Cortex of kidney (tissue), 1 donor: ENCODE measurements at places on chromosomes 16 and 17.

DNA sequence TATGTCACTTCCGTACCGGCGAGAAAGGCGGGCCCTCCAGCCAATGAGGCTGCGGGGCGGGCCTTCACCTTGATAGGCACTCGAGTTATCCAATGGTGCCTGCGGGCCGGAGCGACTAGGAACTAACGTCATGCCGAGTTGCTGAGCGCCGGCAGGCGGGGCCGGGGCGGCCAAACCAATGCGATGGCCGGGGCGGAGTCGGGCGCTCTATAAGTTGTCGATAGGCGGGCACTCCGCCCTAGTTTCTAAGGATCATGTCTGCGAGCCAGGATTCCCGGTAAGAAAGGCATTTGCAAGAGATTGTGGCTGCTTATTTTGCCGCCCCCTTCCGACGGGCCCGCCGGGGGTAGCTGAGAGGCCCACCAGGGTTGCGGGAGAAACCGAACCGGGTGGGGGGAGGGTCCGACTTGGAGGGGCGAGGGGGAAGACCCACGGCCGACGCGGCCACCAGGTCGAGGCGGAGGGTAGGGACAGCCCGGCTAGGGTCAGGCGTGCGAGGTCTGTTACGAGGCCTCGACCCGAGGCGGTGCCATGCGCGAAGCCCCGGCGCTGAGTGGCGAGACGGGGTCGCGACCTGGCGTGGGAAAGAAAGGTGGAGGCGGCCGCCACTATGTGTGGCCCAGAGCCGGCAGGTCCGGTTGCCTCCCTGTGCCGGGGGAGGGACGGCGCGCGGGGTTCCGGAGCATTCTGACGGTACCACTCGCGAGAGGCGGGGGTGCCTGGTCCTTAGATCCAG lies 6.7 kb upstream of the CD68 start:
- peak; percentile 70 for DNase-seq

DNA sequence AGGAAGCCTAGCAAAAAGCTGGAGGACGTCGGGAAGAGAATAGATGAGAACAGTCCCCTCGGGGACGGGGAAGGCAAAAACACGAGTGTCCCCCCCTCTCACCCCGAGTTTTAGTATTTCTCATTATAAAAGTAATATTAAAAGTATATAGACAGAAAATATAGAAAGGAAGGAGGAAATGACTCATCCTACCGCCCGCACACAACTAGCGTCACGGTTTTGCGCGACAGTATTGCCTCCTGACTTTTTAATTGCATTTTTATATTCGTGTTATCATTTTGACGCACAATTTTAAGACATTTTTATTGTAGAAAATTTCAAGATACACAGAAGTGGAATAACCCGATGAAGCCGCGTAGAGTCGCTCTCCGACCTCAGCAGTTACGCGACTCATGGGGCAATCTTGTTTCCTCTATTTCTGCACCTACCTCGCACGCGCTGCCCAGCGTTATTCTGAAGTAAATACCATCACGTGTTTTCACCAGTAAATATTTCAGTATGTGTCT lies 652 bp upstream of the SLC25A19 start:
- DNase-seq = no peak

DNA sequence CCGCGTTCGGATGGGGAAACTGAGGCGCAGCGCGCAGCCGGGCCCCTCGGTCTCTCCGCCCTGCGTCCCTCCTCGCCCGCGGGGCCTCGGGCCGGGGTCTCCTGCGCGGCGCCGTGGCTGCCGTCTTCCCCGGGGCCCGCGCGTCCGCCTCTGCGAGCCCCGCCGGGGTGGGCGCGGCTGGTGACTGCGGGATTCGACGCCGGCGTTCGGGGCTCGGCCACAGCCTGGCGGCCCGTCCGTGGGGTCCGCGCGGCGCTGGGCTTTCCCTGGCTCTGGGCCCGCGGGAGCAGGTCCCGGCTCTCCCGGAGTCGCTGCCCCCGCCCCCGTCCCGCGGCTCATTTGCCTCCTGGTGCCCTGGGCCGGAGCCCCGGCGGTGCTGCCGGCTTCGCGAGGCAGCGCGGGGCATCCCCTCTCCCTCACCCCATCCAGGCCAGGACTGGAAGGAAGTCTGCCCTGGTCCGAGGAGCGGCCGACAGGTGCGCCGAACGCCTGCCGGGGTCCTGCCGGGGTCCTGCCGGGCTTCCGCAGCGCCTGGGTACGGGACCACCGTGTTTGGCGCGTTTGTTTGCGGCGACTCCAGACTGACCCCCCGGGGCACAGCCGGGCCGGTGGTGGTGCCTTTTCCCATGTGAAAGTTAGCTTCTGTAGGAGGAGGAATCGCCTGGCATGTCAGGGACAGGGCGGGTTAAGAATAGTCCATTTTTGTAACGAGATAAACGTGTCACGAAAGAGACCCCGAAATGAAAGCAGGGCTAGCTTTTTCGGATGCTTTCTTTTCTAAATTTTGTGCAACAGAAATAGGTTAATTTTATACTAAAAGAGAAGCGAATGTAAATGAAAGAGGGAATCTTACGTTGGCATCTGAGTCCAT lies 671 bp downstream of the CHMP6 start:
- DNase-seq = no peak

DNA sequence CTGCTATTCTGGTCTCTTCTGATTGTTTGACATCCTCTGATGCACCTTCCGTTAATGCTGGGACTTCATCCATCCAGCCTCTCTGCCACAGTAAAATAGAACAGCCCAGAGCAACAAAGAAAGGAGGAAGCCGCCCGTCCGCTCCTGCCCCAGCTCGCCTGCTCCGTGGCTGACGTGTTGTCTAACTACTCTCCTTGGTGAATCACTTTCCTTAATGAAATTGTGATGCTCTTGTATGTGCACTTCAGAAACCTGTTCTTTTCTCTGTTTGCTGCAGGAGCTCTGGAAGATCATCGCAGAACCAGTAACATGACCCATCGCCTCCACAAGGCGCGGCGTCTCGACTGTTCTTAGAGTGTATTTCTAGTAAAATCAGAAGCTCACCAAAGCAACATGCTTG lies 24.3 kb downstream of the METTL22 start:
- DNase-seq = no peak

DNA sequence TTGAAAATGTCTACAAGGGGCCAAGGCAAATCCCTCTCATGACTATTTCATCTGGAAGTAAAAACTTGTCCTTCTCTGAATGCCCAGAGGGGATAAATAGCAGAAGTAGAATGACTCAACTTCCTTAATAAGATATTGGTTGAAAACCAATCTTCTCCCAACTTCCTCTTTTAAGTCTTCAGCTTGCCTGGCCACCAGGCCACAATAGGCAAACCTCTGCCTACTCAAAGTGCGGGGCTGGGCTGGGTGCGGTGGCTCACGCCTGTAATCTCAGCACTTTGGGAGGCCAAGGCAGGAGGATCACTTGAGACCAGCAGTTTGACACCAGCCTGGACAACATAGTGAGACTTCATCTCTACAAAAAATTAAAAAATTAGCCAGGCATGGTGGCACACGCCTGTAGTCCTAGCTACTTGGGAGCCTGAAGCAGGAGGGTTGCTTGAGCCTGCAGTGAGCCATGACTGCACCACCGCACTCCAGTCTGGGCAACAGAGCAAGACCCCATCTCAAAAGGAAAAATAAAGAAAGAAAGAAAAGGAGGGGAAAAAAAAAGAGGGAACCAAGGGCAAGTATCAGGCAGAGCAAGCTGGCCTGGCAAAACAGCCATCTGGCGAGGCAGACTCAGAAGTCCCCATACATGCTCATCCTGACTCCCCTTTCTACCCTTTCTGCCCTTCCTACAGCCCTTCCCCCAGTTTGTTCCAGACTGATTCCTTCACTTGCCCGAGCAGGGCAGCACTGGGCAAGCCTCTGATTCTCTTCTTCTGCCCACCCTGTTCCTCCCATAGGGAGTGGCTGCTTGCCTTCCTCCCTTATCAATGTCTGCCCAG lies 20.6 kb downstream of the MAP3K14 start:
- DNase-seq = no peak

- DNase-seq = no peak
Measured at GRCh38 chr17:29295420-29295819, 1.5 kb upstream of the NUFIP2 start.

- DNase-seq = no peak
Measured at GRCh38 chr16:29701214-29701555, 22.2 kb downstream of the QPRT start.

DNA sequence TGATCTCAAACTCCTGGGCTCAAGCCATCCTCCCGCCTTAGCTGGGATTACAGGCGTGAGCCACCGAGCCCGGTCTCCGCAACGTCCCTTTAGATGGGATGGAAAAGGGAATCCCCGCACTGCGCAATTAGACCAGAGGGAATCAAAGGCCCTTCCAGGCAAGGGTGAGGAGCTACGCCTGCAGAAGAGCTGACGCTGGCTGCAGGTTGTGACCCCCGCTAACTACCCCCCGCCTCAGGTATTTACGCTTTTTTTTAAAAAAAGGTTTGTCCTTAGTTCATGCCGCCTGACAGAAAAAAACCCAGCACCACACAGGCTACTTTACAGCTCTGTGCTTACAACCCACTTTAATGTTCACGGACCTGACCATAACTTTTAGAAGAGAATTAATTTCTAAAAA lies 26.9 kb downstream of the ZCCHC14 start:
- no peak for DNase-seq

DNA sequence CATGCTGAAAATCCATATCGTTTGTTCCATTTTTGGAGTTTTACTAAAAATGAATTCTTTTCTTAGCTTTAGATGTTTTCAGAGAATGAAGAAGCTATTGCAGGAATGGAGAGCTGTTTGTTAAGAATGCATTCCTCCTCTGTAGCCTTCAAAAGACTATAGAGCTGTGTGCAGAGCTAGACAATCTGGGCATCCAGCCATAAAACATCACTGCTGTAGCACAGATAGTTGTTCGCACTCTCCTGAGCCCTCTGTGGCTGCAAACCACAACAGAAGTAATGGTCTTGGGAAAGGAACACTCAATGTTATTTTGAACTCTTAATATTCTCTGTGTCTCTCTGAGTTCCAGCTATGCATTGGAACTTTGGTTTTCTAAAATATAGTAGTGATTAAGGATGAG lies 4.9 kb downstream of the TNRC6C start:
- DNase-seq = no peak

- no peak for DNase-seq
Measured at GRCh38 chr17:7224661-7225111, 4.9 kb downstream of the ACADVL start.

DNA sequence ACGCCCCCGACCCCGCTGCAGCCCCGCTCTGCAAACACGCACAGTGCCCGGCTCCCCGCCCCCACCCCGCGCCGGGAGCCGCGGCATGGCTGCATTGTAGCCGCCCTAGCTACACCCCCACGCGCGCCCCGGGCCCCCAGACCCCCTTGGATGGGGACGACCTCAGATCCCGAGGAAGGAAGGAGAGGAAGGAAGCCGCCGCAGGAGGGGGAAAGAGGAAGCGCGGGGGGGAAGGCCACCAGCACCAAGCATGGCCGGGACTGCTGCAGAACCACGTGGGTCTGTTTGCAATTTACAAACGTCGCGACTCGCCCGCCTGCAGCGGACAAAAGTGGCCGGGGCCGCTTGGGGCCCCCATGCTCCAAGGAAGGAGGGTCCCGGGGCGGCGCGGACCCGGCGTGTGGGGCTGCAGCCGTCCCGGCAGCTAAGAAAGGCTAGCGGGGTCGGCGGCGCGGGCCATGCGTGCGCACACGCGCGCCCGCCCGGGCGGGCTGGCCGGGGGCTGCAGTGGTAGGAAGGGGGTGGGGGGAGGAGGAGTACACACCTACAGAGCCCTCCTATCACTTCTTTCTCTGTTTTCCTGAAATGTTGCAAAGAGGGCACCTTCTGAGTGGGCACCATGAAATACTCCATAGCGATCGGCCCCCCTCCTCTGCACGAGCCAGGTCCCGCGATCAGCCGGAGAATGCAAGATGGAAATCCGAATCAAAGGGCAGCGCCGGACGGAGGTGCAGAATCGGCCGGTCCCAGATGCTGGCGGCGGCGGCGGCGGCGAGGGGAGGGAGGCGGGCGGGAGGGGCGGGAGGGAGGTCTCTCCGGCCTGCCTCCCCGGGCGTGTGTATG lies 488 bp downstream of the TFAP4 start:
- DNase-seq = no peak
